ENCODE measurements at places on chromosomes 2 and 18.

GRCh38 chr2:2805263-2805662, 474.2 kb upstream of the MYT1L start:
- DNase-seq = no peak

GRCh38 chr2:142687509-142687908, 190.0 kb upstream of the KYNU start:
- no peak for DNase-seq

GRCh38 chr2:204842661-204843485, 297.6 kb downstream of the PARD3B start:
- DNase-seq = peak; percentile 12

GRCh38 chr18:64398320-64398719, 249.4 kb upstream of the LINC00305 start:
- no peak for DNase-seq

GRCh38 chr2:29012211-29012681, 31.1 kb downstream of the TOGARAM2 start:
- DNase-seq = peak; percentile 31
